Ascending aorta (tissue), 2 donors: ENCODE measurements at places on chromosomes 2 and 18.
A peak's percentile ranks its signal among the peaks of the same experiment; 100 is the strongest.

- DNase-seq: no peak
- H3K27ac ChIP-seq: no peak overlapping the region
- no peaks in the 10 kb centered on the region for H3K27me3 ChIP-seq
- H3K36me3 ChIP-seq: no peaks in the 10 kb centered on the region
- H3K4me1 ChIP-seq: peaks cover 22% of the 10 kb centered on the region
These were observed 1.5 kb downstream of the PPIG start for GRCh38 chr2:169585673-169586072.

- no peak overlapping the region for H3K27ac ChIP-seq
- no peaks in the 10 kb centered on the region for H3K4me1 ChIP-seq
- no peak overlapping the region for H3K4me3 ChIP-seq
- DNase-seq: no peak
These were observed 145.1 kb downstream of the GFPT1 start for GRCh38 chr2:69241664-69242514.

- no peak overlapping the region for H3K27ac ChIP-seq
- no peaks in the 10 kb centered on the region for H3K4me1 ChIP-seq
- no peaks in the 10 kb centered on the region for H3K27me3 ChIP-seq
- DNase-seq: no peak
- no peak overlapping the region for H3K4me3 ChIP-seq
These were observed 136.6 kb upstream of the ACAA2 start for GRCh38 chr18:49949951-49950395.

DNA sequence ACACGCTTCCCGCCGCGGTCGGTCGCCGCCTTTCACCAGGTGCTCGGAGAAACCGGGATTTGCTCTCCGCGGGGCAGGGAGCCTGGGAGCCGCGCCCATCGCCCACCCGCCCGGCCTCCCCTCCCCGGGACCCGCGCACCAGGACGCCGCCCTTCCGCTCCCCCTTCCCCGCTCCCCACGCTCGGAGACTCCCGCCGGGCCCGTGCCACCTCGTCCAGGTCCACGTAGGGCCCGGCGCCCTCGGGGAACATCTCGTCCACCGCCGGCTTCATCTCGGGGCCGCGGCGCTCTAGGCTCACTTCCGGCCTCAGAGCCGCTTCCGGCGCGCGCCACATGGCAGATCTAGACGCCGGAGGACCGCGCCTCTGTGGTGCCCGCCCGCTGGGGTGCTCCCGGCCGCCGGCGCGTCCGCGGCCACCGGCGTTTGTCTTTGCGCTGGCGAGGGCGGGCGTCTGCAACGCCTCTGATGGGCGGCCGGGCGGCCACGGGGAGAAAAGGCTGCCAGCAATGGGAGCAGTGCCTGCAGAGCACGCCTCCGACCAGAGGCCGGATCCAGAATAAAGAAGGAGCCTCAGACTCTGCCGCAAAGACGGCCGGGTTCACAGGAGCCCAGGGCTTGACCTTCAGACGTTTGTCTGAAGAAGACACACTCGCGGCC lies at the start of gene COPS9:
Gene COPS9, minus strand, starts transcription at position 293 of the 658 bp plus-strand sequence. Its CDS starts 21 bp downstream, at position 272.
- peaks cover 22% of the 10 kb centered on the region for H3K36me3 ChIP-seq
- peak within 1 kb of the TSS; percentile 56 for H3K27ac ChIP-seq
- DNase-seq: peak; percentile 39

DNA sequence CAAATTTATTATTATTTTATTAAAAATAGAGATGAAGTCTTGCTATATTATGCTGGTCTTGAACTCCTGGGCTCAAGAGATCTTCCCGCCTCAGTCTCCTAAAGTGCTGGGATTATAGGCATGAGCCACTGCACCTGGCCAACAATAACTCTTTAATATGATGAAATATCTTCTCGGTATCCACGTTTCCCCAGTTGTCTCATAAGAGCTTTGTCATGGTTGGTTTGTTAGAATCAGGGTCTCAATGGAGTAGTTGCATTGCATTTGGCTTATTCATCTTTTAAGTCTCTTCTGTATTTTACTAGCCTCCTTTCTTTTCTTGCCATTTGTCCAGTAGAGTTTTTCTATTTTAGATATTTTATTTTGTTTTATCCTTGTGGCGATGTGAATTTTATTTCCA lies 32.7 kb upstream of the DLX2 start:
- DNase-seq: no peak
- H3K4me3 ChIP-seq: no peak overlapping the region
- H3K36me3 ChIP-seq: no peaks in the 10 kb centered on the region
- H3K27me3 ChIP-seq: no peaks in the 10 kb centered on the region

DNA sequence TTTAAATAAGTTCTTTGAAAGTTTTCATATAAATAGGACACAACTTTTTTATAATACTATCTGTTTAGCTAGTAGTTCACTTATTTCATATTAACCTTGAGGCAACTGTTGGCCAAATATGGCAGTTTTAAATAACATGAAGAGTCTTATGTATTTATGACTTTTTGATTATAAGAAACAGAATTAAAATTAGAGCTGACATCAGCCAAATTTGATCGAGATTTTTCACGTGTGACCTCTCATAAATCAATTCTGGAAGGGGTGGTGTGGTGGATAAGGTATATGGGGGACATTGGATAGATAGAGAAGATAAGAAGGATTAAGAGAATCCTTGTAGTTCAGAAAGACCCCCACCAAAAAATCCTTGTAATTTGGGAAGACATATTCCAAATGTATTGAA lies 776.6 kb downstream of the LRRTM4 start:
- H3K4me3 ChIP-seq: no peak overlapping the region
- H3K27ac ChIP-seq: no peak overlapping the region
- no peaks in the 10 kb centered on the region for H3K36me3 ChIP-seq
- DNase-seq: no peak
- no peaks in the 10 kb centered on the region for H3K4me1 ChIP-seq

DNA sequence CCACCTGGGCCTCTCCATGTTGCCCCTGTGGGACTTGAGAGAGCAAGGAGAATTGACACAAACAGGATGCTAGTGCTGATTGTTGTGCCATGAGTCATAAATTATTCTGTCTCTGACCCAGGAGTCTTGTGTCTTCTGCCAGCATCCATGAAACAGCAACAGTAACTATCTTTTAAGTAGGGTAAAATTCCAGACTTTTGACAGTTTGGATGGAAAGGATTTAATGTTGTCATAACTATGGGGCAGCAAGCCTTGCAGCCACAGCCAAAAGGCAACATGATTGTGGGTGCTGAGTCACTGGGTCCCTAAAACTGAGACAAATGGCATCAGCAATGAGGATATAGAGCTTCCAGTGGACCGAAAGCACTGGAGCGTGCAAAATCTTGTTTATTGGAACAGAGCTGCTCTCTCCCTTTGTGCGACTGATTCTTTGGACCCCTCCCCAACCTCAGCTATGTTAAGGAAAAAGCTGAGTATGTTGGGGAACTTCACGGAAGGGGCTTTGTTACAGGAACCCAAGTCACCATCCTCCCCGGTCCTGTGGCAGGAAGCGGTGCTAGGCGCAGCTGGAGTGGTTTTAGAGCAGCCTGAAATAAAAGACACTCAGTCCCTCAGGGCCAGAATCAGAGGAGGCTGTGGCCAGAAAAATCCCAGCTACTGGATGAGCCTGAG lies 9.6 kb upstream of the ITPRIPL1 start:
- no peaks in the 10 kb centered on the region for H3K4me1 ChIP-seq
- H3K4me3 ChIP-seq: no peak overlapping the region
- no peak overlapping the region for H3K27ac ChIP-seq
- DNase-seq: no peak
- H3K27me3 ChIP-seq: no peaks in the 10 kb centered on the region

GRCh38 chr2:218137514-218137913 lies 11.7 kb downstream of the CXCR2 start:
- no peak overlapping the region for H3K4me3 ChIP-seq
- no peaks in the 10 kb centered on the region for H3K4me1 ChIP-seq
- no peak overlapping the region for H3K27ac ChIP-seq

- no peak overlapping the region for H3K27ac ChIP-seq
- H3K4me1 ChIP-seq: no peaks in the 10 kb centered on the region
- DNase-seq: no peak
- H3K27me3 ChIP-seq: no peaks in the 10 kb centered on the region
- no peak overlapping the region for H3K4me3 ChIP-seq
These were observed 254.0 kb upstream of the POU3F3 start for GRCh38 chr2:104599787-104600510.

DNA sequence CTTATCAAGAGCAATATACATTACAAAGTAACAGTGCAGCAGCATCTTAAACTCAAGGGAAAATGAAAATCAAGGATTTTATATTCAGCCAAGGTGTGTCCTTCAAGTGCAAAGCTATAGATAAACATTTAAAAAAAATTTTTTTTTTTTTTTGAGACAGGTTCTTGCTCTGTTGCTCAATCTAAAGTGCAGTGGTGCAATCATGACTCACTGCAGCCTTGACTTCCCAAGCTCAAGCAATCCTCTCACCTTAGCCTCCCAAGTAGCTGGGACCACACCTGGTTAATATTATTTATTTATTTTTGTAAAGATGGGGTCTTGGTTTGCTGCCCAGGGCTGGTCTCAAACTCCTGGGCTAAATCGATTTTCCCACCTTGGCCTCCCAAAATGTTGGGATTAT lies 9.0 kb downstream of the CDKL4 start:
- no peak overlapping the region for H3K27ac ChIP-seq
- H3K4me1 ChIP-seq: peaks cover 3% of the 10 kb centered on the region
- no peak for DNase-seq
- no peak overlapping the region for H3K4me3 ChIP-seq
- H3K27me3 ChIP-seq: no peaks in the 10 kb centered on the region
- no peaks in the 10 kb centered on the region for H3K36me3 ChIP-seq

- no peaks in the 10 kb centered on the region for H3K27me3 ChIP-seq
- H3K36me3 ChIP-seq: no peaks in the 10 kb centered on the region
- H3K4me3 ChIP-seq: no peak overlapping the region
- DNase-seq: peak; percentile 38
- H3K27ac ChIP-seq: no peak overlapping the region
These were observed 125.2 kb upstream of the COPS8 start for GRCh38 chr2:236960531-236960930.

DNA sequence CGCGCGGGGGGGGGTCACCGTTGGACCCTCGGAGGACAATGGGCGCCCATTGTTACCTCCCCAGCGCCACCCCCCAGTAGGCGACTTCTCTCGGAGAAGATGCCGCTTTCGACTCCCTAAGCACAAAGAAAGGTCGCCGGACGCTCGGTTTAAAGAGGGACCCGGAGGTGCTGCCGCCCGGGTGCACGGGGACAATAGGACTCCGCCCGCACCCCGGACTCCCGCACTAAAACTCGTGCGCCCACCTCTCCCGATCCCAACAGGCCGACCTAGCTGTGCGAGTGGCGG lies 318 bp upstream of the CDC42EP3 start:
- peaks cover 2% of the 10 kb centered on the region for H3K4me1 ChIP-seq
- H3K36me3 ChIP-seq: no peaks in the 10 kb centered on the region
- peak overlapping the region; percentile 90 for H3K4me3 ChIP-seq
- peak overlapping the region; percentile 97 for H3K27ac ChIP-seq

GRCh38 chr18:11147371-11147951 lies 1.9 kb downstream of the PIEZO2 start:
- no peak for DNase-seq
- peaks cover 10% of the 10 kb centered on the region for H3K4me1 ChIP-seq
- H3K27me3 ChIP-seq: peaks cover 9% of the 10 kb centered on the region
- H3K36me3 ChIP-seq: no peaks in the 10 kb centered on the region

DNA sequence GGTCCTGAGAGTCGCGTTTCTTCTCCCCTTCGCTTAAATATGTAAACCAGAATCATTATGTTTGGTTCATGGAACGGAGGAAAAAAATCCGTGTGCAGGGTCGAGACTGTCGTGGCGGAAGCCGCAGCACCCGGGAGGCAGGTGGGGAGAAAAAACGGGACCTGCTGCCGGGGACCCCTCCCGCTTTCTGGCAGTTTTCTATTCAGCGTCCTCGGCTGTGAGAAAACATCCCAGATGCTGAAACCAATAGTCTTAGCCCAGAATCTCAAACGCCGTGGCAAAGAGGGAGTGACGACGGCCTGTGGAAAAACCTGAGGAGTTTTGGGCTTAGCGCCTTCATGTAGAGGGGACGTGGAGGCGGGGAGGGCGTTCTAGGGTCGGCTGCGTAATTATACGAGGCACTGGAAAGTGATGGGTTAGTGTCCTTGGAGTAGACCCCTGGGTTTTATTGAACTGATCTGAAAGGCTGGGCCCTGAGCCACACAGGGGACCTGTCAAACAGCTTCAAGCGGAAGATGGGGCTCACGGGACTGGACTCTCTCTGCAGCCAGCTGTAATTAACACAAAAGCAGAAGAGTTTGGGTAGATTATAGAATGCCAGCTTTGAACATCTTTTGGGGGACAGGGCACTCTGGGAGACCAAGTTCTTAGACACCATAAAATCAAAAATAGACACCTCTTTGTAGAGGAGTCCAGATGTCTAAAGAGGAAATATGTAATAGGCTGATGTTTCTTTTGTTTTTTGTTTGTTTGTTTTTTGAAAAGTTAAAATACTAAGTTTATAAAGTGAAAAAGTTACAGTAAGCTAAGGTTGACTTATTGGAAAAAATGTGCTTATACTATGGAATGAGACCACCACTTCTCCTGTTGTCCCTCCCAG lies 834 bp upstream of the BUB1 start:
- H3K27me3 ChIP-seq: no peaks in the 10 kb centered on the region
- DNase-seq: no peak
- H3K27ac ChIP-seq: peak overlapping the region; percentile 79

DNA sequence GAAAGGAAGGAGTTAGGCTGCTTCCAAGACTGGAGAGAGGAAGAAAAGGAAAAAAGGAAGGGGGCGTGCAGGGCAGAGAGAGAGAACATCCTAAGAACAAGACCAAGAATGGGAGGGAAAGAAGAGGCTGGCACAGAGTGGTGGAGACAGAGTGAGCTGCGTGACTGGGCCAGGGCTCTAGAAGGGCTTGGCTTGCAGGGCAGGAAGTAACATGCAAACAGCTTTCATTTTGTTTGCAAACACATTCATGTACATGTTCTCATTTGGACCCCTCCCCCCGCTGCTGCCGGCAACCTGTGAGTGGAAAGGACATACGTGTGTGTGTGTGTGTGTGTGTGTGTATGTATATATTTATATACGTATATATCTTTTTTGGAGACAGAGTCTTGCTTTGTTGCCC lies 46.8 kb upstream of the DNMT3A start:
- no peaks in the 10 kb centered on the region for H3K27me3 ChIP-seq
- H3K27ac ChIP-seq: no peak overlapping the region
- no peak for DNase-seq
- H3K4me1 ChIP-seq: no peaks in the 10 kb centered on the region
- H3K4me3 ChIP-seq: no peak overlapping the region
